Uterus (tissue), 4 donors: ENCODE measurements at places on chromosomes 1 and 21. TPM values are rescaled to one million over a fixed set of nuclear protein-coding genes. Genes with fewer than 3 reads are reported as not detected.

GRCh38 chr1:181592255-181592859 is 109.0 kb downstream of the CACNA1E start:
- no peak for DNase-seq

DNA sequence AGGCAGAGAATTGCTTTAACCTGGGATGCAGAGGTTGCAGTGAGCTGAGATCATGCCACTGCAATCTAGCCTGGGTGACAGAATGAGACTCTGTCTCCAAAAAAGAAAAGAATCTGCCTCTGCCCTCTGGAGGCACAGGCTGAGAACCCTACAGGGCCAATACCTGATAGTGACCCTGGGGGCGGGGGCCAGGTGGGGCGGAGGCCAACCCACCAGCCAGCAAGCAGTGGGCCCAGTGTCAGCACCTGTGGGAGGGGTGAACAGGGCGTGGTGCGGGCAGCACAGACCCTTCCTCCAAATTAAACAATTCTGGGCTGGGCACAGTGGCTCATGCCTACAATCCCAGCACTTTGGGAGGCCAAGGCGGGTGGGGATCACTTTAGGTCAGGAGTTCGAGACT is 19.0 kb upstream of the PLEKHG5 start:
- DNase-seq = no peak

The RHOU gene
- 41.2 TPM for total RNA-seq

- DNase-seq = no peak
These were observed 48.5 kb downstream of the RGS7 start for GRCh38 chr1:241308471-241308870.

The TOE1 gene
- total RNA-seq = 21.8 TPM

The SLC41A1 gene
- total RNA-seq = 15.0 TPM

The ADAMTSL4 gene
- total RNA-seq = 34.6 TPM

The BARHL2 gene
- not detected for total RNA-seq

DNA sequence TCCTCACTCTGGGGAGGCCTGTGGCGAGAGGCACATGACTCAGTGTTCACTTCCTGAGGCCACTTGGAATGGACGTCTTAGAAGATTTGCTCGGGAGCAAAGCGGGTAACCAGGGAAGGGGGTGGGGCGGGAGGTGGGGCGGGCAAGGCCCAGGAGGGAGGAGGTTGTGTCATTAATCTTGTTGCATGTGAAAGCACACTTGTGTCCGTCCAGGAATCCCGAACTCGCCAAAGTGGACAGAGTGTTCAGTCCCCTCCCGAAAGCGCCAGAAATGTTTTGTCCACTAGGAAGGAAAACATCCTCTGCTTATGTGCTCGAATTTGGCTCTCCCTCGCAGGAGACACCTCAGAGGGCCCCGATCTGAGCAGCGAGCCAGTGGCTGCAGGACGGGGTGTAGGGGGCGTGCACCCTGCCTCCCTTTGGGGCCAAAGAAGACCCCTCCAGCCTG is 84.2 kb downstream of the SPSB1 start:
- peak; percentile 85 for DNase-seq

GRCh38 chr1:178660461-178660860 is 64.6 kb upstream of the RALGPS2 start:
- no peak for DNase-seq

- DNase-seq = no peak
These were observed 46.5 kb downstream of the OMA1 start for GRCh38 chr1:58500043-58500442.

- no peak for DNase-seq
These were observed 866.2 kb downstream of the NCAM2 start for GRCh38 chr21:21864321-21864840.

DNA sequence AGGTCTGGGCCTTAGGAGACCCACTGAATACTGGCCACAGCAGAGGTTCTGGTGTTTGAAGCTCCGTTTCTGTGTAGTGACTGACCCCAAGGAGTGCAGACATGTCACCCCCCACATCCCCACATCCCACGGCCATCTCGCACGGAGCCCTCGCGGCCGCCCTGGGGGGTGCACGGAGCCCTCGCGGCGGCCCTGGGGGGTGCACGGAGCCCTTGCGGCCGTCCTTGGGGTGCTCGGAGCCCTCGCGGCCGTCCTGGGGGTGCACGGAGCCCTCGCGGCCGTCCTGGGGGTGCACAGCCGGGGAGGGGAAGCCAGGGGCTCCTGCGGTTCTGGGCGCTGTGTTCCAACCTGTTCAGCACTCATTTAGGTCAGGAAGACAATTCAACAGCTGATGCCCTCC is 68.4 kb downstream of the SCCPDH start:
- no peak for DNase-seq

DNA sequence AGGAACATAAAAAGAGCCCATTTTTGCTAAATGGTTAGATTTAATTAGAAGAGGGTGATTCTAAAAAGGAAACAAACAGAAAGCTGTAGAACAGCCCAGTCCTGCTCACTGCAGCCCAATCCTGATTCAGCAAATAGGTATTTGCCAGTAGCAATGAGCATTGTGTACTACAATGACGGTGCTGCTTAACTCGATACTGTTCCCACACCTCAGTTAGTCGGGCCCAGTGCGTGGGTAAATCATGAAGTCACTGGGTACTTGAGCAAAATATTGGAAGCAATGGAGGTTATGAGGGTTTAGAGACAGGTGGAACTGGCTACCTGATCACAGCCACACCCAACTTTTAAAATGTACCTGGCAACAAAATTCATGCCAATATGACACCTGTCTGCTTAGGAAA is 101.5 kb upstream of the ADGRL2 start:
- no peak for DNase-seq

GRCh38 chr1:108592030-108592759 is 32.3 kb downstream of the EEIG2 start:
- no peak for DNase-seq

GRCh38 chr1:152461544-152461943 is 47.5 kb upstream of the CRNN start:
- DNase-seq = peak; percentile 18

DNA sequence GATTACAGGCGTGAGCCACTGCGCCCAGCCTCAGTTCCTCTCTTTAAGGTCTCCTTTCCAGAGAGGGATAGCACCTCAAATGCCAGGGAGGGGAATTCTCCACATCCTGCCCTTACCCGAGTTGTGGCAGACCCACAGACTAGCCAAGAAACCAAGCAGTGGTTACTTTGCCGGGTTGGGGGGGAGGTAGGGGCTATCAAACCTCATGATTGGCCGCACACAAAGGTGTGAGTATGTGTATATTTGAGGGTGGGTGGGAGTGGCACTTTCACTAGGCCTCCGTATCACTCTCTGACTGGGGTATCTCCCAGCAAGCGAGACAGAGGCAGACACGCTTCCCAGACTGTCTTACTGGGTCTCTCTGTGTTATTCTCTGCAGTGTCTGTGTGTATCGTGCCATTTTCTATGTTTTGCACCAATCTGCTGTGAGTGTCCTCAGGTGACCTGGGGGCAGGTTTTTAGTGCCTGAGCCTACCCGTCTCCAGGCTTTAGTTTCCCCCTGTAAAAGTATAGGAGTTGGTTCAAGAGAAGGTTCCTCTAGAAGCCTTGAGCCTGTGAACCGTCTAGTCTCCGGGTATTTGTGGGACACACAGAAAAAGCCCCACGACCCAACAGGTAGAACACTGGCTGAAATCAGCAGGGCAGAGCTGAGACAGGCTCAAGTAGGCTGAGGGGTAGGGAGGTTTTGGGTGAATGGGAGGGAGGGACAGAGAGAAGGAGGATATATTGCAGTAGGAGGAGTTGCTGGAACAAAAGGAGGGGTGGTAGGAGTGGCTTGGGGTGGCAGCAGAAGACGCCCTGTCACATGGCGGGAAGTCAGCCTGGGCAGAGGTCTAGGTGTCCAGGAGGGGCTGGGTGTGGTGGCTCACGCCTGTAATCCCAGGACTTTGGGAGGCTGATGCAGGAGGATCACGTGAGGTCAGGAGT is 10.3 kb downstream of the LMNA start:
- DNase-seq = peak; percentile 61

DNA sequence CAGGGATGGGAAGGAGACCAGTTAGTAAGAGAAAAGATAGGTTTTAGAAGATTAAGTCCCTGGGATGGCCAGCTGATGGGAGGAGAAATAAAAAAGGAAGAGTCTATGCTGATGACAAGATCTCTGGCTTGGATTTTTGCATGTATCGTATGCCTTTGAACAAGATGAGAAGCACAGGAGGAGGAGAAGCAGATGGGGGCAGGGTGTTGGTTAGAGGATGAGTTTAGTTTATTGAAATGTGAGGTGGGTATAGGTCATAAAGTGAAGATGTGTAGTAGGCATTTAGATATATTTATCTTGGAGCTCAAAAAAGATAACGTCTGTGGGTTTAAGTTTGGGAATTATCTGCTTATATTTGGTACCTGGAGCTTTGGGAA is 1.4 kb downstream of the TIPRL start:
- DNase-seq = no peak

The WDR3 gene
- total RNA-seq = 40.9 TPM

The MIS18A gene
- 17.4 TPM for total RNA-seq

DNA sequence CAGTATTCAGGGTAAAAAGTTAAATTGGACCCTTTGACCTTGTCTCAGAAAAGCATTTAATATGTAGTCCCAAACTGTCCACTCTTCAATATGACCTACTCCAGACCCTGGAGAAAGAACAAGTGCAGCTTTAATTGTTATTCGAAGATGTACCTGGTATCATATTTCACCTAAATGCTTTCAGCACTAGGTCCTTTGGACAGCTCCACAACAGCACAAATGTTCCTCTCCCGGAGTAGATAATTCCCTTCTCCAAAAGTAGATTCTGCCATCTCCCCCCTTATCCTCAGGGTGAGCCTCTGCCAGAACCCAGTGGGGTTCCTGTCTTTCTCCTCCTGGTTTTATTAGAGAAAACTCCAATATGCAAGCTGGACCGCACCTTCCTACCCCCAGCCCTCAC is 104.5 kb upstream of the AJAP1 start:
- no peak for DNase-seq

The ZNF648 gene
- 1.8 TPM for total RNA-seq

The RNF11 gene
- total RNA-seq = 72.4 TPM

DNA sequence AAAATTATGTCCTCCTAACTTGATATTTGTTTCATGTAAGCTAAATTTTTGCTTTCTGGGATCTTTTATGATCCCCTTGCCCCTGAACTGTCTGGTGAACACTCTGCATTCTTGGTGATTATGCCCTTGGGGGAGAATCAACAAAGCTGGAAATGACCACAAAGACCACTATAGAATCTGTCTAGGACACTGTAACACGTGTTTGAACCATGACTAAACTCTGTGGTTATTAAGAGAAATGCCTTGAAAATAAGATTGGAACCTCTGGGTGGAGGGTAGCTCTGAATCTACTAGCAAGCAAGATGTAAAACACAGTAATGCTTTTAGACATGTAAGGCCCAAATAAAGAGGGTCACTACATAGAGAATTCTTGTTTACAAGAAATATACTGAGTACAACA is 237.5 kb downstream of the HMCN1 start:
- DNase-seq = no peak

- no peak for DNase-seq
These were observed 16.3 kb downstream of the MAP3K7CL start for GRCh38 chr21:29146726-29147125.

The EPHA8 gene
- not detected for total RNA-seq

GRCh38 chr1:85374160-85374559 is 90.8 kb downstream of the DDAH1 start:
- DNase-seq = no peak

The BMP8B gene
- total RNA-seq = not detected

DNA sequence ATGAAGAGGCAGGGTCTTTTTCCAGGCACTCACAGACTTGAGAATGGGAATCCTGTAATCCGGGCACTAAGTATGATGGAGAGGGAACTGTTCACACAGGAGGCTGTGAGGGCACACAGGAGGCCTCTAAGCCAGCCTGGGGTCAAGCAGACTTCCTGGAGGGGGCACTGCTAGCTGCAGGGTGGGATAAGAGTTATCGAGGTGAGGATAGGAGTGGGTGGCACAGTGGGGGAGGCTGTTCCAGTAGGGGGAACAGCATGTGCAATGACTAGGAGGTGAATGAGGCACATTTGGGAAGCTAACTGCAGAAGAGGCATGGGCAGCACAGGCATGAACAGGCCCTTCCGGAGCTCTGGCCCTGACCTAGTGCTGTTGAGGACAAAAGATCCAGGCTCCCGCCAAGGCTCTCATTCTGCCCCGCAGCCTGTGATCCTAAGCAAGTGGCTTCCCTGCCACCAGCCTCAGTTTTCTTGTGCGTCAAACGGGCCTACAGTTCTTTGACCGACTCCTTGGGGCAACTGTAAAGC is 216.7 kb downstream of the TRABD2B start:
- DNase-seq = no peak

The S100A3 gene
- total RNA-seq = not detected

The INAVA gene
- total RNA-seq = not detected

The PCSK9 gene
- not detected for total RNA-seq

GRCh38 chr1:245330951-245331350 is 176.2 kb downstream of the KIF26B start:
- DNase-seq = no peak

- no peak for DNase-seq
These were observed 108.3 kb downstream of the DMRTB1 start for GRCh38 chr1:53567450-53567849.

- DNase-seq = no peak
These were observed 6.4 kb downstream of the SNRPE start for GRCh38 chr1:203867802-203868201.

DNA sequence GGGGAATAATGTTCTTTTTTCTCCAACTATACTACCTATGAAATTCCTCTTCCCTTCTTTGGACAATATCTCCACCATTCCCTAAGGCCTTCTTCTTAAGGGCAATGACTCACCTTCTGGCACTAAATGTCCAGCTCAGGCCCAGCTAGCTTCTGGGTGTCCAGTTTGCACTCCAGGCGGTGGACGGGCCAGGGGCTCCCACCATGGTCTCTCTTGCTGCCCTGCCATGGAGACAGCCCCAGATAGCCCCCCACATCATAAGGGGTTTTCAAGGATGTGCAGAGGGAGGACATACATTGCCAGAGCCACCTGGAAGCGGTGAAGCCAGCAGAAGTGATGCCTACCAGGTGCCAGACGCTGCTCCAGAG is 43.8 kb downstream of the C1orf198 start:
- no peak for DNase-seq

GRCh38 chr1:19967808-19968207 is 11.6 kb downstream of the PLA2G2A start:
- peak; percentile 17 for DNase-seq

DNA sequence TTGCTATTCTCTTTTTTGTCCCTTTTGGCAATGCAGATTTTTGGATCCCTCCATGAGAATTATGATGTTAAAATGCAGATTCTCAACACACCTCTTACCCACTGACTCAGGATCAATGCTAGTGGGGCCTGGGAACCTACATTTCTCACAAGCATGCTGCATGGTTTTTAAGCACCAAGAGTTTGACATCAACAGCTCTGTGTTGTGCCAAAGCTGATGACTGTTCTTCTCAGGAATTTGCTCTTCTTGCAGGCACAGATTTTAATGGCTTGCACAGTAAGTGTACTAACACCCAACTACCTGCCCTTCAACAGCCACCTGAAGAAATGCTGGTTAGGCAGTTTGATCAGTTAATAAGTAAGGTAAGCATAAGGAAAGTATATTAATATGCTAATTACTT is 468.7 kb downstream of the PTBP2 start:
- no peak for DNase-seq

The LAPTM5 gene
- 6.1 TPM for total RNA-seq
